ENCODE measurements at places on chromosomes 1 and 21.

DNA sequence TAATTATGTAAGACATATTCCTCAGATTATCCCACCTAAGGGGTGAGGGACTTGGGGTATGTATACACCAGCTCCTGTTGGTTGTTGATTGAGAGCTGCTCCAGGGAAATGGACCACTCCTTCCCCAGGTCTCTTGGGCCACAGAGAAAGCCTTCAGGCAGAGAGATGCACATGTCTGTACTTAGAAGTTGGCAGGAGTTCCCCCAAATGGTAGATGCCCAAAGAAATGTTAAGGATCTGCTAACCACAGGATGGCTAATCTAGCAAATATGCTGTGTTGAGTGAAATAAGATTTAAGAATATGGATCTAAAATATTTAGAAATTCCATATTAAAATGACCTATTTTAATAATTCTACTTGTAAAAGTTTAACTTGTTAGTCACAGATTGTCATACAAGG is 100.8 kb upstream of the DNAH14 start:
- no peak for DNase-seq

DNA sequence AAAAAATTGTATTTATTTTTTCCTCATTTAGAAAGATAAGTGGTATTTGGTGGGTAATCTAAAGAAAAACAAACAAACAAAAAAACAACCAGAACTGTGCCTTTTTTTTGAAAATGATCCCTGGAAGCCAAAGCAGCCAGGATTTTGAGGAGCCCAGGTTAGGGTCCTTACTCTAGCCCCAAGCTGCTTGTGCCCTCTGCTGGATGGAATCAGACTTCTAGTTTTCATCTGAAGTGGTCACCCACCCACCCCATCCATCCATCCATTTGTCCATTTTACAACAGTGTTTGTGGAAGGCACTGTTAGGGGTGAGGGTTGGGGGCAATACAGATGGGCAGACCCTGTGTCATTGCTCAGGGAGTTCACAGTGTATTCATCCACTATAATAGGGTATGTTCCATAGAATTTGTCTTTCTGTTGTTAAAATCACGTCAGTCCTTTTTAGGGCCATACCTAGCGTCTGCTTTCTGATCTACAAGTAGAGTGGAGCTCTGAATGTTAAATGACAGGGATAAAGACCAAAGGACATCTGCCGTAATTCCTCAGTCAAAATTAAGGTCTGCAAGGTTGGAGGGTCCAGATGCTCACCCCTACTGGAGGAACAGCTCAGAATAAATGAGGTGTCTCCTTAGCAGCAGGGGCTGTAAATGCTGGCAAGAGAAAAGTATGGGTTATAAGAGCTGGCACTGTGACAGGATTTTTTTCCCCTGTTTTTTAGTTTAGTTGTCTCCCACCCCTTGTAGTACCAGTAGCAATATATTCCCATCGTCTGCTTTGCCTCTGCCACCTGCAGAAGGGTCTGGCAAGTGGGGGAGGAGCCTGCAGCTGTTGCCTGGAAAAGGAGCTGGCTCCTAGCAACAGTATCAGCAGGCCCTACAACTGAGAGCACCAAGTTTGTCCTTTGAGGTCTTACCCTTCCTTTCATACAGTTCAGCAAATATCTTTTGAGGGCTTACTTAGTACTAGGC is 3.2 kb downstream of the LRRC42 start:
- DNase-seq: peak; percentile 33

- DNase-seq: no peak
These were observed 9.4 kb upstream of the SESN2 start for GRCh38 chr1:28249866-28250295.

DNA sequence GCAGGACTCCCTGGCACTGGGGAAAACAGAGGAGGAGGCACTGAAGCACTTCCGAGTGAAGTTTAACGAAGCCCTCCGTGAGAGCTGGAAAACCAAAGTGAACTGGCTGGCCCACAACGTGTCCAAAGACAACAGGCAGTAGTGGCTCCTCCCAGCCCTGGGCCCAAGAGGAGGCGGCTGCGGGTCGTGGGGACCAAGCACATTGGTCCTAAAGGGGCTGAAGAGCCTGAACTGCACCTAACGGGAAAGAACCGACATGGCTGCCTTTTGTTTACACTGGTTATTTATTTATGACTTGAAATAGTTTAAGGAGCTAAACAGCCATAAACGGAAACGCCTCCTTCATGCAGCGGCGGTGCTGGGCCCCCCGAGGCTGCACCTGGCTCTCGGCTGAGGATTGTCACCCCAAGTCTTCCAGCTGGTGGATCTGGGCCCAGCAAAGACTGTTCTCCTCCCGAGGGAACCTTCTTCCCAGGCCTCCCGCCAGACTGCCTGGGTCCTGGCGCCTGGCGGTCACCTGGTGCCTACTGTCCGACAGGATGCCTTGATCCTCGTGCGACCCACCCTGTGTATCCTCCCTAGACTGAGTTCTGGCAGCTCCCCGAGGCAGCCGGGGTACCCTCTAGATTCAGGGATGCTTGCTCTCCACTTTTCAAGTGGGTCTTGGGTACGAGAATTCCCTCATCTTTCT is 75.5 kb downstream of the PIK3CD start:
- no peak for DNase-seq

GRCh38 chr1:111220302-111220890 is 7.1 kb upstream of the CHI3L2 start:
- DNase-seq: no peak

DNA sequence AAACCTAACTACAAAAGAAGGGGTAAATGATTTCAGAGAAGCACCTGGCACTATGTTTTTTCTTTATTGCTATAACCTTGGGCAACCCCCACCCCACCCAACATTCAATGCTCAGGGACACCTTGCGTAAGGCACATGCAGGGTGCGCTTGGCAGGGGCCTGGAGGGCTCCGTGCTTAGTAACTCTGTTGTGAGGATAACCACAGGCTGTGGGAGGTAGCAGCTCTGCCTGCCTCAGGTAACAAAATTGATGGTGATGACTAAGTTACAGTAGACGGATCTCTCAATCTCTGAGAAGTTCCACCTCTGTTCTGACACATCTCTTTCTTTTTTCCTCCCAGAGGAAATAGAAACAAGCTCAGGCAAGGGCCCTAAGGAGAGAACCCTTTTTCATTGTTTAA is 8.7 kb upstream of the CCN1 start:
- DNase-seq: no peak

- DNase-seq: no peak
These were observed 626.7 kb upstream of the ADGRL2 start for GRCh38 chr1:81174052-81174451.

- no peak for DNase-seq
These were observed 2.7 kb upstream of the CAPN2 start for GRCh38 chr1:223709598-223709997.

- no peak for DNase-seq
These were observed 122.0 kb downstream of the BEND5 start for GRCh38 chr1:48654606-48655210.

DNA sequence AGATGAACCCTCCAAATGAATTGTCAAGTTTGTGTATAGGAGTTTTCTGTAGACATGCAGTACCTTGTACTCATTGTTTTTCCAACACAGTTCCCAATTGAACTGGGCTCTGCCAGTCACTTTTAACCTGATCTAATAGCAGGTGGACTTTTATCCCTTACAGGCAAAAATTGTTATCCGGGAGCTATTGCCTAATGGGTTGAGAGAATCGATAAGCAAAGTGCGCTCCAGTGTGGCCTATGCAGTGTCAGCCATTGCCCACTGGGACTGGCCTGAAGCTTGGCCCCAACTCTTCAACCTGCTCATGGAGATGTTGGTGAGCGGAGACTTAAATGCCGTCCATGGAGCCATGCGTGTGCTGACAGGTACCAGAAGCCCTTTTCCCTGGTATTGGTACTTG is 19.3 kb downstream of the IPO9 start:
- no peak for DNase-seq

DNA sequence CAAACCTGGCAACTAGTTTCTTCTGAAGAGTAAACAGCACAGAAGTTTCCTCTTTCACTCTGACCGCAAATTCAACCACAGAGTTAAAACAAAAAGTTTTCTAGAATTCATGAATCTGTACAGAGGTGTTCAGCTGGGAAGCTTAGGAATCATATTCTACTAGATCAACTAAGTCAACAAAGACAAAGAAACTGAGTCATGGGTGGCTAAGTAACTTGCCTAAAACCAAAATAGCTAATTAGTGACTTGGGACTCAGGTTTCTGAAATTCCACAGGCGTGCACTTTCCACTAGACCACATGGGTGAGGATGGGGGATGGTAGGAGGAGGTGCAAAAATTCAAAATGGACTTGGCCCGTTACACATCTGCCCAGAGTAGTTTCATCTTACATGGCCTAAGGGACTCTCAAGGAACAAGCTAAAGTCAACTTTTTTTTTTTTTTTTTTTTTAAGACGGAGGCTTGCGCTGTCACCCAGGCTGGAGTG is 25.8 kb downstream of the PTPN14 start:
- DNase-seq: no peak

GRCh38 chr1:111895469-111895868 is 94.0 kb downstream of the KCND3 start:
- no peak for DNase-seq

DNA sequence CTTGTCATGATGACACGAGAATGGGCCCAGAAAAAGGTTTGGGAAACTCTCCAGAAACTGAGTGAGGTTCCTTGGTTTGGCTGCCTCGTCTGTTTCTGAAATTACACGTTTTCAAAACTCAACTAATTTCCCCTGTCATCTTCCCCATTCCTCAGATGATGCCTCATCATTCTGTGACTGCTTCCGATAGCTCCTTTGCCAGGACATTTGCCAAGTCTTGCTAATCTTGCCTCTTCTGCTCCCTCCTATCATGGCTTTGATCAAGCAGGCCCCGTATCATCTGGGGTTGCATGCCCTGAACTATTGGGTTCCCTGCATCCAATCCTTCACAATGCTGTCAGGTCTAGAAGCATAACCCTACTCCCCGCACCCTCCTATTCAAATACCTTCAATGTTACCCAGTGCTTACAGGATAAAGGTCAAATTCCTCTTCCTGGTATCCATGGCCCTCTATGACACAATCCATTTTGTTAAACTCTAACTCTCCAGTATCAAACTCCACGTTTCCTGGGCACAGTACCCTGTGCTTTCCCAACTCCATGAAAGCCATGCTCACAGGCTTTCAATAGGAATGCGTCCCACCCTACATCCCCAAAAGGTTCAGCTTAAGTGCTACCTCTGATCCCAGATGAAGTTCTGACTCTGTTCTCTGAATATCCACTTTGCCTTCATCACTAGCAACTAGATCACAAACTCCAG is 22.2 kb upstream of the TMEM200B start:
- no peak for DNase-seq

DNA sequence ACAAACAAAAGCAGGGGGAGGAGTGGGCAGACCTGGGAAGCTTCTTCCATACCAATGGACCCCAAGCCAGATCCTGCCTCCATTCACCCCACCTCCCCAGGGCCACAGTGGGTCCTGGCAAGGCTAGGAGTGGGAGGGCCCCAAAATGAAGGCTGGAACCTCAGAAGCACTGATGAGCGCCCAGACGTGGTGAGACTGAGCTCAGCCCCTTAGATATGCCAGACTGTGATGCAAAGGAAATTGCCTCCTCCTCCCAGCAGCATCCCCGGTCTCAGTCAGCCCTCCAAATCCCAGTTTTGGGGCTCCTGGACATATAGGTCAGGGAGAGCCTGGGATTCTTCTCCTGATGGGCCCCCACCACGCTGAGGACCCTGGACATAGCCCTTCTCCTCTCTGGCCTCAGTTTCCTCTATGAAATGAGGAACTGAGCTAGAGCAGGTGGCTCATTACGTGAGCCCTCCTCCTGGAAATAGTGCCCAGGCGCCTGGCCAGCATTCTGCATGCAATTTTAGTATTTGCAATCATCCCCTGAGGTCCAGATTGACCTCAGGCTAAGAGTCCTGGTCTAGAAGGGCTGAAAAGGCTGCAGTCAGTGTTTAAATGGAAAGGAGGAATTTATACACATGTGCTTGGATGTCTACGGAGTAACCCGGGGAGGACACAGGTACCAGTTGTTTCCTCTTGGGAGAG is 33.5 kb downstream of the RHBG start:
- DNase-seq: no peak

- no peak for DNase-seq
These were observed 207.2 kb downstream of the KIF26B start for GRCh38 chr1:245361951-245362350.

- DNase-seq: no peak
These were observed 16.8 kb downstream of the TAF13 start for GRCh38 chr1:109059026-109059425.

GRCh38 chr1:208203127-208203847 is 40.9 kb downstream of the PLXNA2 start:
- DNase-seq: no peak

DNA sequence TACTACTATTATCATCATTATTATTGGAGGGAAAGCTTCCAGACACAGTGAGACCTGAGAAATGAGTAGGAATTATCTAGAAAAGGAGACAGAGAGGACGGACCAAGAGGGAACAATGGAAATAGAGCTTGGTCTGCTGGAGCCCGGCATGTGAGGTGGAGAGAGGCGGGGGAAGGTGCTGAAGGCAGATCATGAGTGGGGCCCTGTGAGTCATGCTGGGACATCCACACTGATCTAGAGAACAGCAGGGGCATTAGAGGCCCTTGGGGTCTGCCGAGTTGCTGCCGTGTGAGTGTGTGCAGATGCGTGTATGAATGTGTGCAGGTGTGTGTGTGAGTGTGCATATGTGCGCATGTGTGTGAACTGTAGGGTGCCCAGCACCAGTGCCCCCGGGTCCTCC is 65.7 kb downstream of the TMCO4 start:
- DNase-seq: no peak

DNA sequence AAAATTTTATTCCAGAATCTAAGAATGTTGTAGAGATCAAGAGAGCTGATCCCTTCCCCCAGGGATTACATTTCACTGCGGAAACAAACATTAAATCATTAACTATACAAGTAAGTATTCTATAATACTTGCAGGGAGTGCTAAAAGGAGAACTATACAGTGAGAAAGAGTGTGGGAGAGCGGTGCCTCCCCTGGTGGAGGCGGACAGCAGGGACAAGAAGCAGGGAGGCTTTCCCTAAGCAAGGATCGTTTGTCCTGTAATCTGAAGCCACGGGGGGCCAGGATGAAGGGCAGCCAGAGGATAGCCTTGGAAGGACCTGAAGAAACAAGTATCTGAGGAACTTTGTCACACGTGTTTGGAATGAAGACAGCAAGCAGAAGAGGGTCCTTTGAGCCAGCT is 40.1 kb downstream of the SLC9C2 start:
- DNase-seq: no peak

DNA sequence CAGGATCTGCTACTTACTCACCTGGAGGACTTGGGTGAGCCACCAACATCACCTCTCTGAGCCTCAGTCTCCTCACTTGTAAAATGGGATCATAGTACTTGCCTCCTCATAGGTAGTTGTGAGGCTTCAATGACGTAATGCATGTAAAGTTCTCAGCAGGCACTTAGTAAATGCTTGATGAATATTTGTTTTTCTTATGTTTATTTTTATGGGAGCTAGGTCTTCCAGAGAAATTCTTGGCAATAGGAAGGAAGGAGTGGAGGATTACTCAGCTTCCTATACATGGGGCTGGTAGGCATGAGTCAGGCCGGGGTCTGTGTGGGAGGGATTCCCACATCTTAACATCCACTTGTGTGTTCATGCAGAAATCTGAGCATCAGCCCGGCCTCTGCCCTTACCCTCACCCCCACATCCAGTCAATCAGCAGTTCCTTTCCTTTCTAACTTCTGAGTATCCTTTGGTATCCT is 95.4 kb upstream of the USP24 start:
- DNase-seq: no peak

GRCh38 chr1:53340660-53341520 is 13.0 kb upstream of the LRP8 start:
- peak; percentile 11 for DNase-seq
